Kidney (tissue), 22 donors: ENCODE measurements at places on chromosomes 1 and 21.
A peak's percentile ranks its signal among the peaks of the same experiment; 100 is the strongest.

DNA sequence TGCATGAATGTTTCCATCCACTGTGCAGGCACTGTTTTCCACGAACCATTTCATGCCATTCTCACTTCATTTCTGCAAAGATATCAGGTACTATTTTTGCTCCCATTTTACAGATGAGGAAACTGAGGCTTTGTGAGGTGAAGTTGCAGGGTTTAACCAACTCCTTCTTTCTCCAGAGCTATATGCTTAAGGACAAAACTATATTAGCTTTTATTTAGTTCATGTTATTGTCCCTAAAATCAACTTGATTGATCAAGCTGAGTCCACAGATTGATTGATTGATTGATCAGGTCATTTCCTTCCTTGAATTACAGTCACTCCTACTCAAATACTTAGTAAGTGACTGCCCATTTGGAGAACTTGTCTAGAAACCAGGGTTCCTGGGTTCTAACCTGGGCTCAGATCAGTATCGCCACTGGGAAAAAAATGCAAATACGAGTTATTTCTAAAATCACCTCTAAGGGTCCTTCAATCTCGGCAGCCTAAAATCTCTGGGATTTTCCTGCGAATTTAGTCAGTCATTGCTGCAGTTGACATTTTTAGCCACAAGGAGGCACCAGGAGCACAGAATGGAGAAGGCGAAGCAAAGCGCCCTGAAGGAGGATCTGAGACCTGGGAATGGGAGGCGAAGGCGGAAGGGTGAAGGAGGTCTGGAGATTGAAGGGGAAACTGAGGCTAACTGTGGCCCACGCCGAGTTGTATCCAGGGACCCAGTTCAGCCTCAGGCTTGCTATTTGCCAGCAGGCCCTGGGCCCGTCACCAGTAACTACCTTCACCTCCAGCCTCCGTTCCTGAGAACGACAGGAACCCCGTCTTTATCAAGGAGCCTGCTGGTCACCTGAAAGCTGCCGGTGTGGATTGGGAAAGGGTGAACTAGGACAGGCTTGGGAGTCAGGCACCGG is 14.3 kb upstream of the MUL1 start:
- peak; percentile 83 for DNase-seq

GRCh38 chr1:40944326-40944725 is 35.2 kb upstream of the CTPS1 start:
- DNase-seq, result peak; percentile 23

GRCh38 chr1:175744833-175745232 is 1.4 kb upstream of the TNR start:
- no peak for DNase-seq

GRCh38 chr1:75723989-75724471 is 479 bp upstream of the ACADM start:
- DNase-seq, result peak; percentile 91

DNA sequence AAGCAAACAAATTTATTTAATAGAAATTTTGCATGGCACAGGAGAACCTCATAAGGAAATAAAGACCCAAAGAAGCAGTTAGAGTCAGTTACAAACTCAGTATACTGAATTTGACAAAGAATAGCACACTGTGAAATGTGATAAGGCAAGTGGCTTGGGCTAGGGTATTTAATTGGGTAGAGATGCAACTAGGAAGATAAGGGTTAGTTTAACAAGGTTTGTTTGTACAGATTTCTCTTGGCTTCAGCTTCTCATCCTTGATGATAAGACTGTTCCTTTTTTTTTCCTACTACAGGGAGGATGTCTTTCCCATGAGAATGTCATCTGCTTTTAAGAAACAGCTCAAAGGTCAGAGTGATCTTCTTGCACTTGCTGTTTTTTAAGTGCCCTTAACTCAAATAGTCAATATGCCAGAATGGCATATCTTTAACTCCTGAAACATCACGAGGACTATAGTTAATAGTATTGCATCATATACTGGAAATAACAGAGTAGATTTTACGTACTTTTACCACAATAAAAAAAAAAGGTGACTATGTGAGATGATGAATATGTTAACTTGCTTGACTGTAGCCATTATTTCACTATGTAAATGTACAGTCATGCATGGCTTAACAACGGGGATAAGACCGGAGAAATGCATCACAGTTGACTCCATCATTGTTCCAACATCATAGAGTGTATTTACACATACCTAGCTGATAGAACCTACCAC is 9.2 kb upstream of the TRAF3IP3 start:
- no peak for DNase-seq

DNA sequence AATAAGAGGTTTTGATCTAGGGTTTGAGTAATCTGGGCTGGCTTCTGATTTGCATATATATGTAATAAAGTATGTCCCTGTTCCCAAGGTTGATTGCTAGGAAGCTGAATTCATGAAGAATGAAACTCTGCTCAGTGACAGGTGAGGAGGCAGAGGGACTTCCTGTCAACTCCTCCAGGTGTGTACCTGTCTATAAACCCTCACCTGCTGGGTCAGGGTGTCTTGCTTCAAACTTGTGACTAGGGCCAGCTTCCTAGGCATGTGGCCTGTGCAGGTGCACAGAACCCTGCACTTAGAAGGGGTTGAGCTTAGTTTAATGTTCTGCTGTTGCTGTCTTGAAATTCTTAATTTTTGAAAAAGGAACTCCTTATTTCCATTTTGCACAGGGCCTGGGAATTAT is 21.1 kb downstream of the OLFML3 start:
- DNase-seq, result no peak

DNA sequence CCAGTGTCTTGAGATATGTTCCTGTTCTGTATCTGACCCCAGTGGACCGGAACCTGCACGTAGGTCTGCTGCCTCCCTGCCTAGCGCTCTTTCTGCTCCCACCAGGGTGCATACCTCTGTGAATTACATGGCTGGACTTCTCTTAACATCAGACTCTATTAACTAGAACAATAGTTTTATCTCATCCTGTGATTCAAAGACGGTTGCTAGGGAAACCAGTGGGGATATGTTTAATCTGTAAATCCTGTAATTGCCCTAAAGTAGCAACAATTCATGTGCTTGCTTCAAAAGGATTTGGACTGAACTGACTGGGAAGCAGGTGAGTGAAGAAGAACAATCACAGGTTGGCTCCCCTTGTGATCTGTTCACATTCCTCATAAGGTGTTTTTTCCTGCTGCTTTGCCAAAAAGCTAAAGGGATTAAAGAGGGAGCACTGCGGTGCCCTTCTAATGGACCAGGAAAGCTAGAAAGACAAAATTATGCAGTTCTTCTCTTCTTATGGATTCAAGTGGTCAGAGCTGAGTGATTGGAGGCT is 52.7 kb upstream of the DIRAS3 start:
- DNase-seq, result no peak

- DNase-seq, result no peak
Measured at GRCh38 chr1:160971618-160972056, 17.0 kb upstream of the ITLN2 start.

DNA sequence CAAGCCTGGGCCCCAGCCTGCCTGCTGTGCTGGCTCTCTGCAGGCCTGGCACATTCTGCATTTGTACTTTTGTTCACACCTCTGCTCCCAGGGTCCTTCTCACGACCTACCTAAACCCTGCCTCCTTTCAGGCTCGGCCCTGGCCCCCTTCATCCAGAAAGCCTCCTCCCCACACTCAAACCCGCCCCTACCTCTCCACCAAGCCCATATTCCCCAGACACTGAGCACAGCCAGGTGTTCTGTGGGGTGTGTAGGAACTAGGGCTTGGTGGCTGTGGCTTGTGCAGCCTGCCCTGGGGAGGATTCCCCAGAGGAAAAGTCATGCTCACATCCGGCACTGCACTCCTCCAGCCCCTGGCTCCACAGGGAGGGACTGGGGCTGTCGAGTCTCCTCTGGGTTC is 8.2 kb upstream of the MIXL1 start:
- no peak for DNase-seq

GRCh38 chr1:110706621-110707020 is 31.9 kb upstream of the KCNA3 start:
- DNase-seq, result peak; percentile 1

GRCh38 chr1:111205714-111206050 is 5.2 kb upstream of the DENND2D start:
- DNase-seq, result no peak

DNA sequence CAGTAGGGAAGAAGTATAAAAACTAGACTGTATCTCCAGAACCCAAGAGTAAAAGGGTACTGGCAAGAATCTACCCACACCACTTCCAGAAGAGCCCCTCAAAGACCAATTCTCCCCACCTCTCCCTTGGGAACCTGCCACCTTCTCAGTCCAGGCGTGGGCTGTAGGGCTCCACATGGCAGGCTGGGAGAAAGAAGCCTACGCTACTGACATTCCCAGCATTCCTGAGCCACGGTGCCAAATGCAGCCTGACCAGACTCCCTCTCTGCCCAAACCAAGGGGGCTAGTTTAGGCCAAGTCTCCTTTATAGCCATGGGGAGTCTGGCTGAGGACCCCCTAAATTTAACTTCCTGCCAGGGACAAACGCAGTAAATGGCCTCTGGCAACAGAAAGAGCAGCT is 2.0 kb downstream of the UBE2Q1 start:
- DNase-seq, result peak; percentile 27

GRCh38 chr21:40166291-40166843 is 299.1 kb downstream of the PCP4 start:
- DNase-seq, result no peak

GRCh38 chr1:95247607-95248006 is 13.6 kb downstream of the RWDD3 start:
- DNase-seq, result no peak

DNA sequence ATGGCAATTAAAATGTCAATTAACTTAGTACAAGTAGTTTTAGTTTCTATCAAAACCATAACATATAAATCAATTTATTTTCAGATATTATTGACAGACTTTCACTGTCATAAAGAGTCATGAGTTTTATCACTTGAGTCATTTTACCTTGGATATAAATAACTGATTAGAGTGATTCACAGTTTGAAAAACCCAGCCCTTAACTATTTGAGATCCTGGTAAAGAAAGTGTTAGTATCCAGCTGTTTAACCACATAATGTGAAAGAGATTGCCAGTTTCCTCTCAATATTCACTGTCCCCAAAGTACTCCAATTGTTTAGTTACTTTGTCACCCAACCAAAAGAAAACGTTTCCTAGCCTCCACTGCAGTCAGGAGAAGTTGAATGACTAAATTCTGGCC is 91.3 kb downstream of the UCHL5 start:
- DNase-seq, result no peak

GRCh38 chr1:18328803-18329202 is 151.9 kb upstream of the KLHDC7A start:
- DNase-seq, result no peak

- no peak for DNase-seq
Measured at GRCh38 chr1:1175221-1176062, 1.8 kb downstream of the TTLL10 start.

DNA sequence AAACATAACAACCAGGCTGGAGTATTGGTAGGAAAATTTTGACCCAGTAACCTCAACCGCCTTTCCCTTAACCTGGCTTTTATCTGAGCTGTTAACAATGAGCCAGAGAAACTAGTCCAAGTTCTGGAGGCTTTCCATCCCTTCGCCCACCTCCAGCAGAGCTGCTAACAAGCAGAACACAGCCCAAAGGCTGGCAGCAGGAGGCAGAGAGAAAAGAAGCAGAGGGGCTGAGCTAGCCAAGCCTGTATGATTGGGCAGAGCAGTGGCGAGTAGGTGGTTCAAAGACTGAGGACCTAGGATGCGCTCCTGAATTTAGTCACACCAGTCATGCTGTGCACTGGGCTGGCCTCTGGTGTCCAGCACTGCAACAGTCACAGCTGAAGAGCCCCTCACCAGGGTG is 123.0 kb downstream of the TNR start:
- DNase-seq, result no peak

DNA sequence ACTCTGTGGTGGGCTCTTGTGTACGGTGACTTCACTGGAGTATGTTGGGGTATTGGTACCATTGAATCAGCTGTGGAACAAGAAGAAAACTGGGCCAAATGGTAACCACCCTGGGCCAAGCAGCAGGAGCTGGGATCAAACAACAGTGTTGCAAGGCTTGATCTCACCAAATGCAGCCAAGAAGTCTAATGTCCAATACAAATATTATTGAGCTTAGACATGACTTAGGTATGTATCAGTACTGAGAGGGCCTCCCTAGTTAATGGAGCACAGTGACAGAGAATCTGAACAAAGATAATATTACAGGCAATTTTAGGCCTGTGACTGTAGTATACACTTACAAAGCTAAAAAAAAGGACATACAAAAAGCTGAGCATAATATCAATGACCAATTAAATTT is 604.8 kb downstream of the PLA2G4A start:
- no peak for DNase-seq

GRCh38 chr1:231666937-231667608 is 40.5 kb downstream of the DISC1 start:
- no peak for DNase-seq

DNA sequence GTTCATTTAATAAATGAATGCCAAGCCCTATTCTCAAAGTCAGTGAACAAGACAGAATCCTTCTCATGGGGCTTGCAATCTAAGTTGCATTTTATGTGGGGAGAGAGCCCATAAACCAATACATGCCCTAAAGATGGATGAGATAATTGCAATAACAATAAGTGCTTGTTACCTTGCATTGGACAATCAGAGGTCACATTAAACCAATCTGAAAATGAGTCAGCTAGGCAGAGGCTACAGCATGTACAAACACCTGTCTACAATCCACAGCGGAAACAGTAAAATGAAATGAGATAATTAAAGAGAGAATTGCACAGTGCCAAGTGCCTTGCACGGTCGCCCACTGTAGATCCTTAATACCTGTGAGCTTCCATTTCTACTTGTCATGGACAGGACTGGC is 7.4 kb upstream of the IGFN1 start:
- no peak for DNase-seq

- DNase-seq, result no peak
Measured at GRCh38 chr1:201693890-201694607, 134.9 kb upstream of the IPO9 start.

DNA sequence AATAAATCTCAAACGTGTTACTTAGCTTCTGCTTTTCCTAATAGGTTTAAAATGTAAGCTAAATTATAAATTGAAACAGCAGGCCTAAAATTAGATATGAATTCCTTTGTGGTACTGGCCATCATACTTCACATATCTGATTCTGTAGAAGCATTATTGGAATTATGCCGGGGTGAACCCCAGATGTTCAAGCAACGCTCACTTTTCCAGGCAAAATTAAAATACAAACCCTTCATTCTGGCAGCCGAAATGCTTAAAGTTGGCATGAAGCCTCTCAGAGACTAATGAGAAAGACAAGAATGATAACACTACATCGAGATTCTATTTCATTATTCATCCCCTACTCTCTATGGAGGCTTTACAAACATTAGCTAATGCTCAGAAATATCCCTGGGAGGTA is 1352.7 kb upstream of the ADGRL2 start:
- no peak for DNase-seq

DNA sequence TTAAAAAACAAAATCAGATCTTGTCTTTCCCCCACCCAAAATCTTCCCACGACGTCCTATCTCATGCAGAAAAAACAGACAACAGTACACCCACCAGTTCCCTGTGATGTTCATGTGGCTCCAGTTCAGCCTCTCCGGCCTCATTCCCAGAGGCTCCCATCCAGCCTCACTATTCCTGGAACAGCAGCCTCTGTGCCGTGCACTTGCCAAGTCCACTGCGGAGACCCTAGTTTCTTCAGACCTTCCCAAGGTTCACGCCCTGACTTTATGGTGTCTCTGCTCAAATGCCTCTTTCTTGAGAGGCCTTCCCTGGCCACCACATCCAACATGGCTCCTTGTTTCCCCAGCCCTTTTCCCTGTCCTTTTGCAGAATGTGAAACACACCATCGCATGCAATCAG is 106.3 kb upstream of the BACE2 start:
- DNase-seq, result no peak

GRCh38 chr1:3775490-3776230 is 3.1 kb downstream of the SMIM1 start:
- peak; percentile 77 for DNase-seq
